ENCODE measurements at places on chromosomes 11 and 22.

DNA sequence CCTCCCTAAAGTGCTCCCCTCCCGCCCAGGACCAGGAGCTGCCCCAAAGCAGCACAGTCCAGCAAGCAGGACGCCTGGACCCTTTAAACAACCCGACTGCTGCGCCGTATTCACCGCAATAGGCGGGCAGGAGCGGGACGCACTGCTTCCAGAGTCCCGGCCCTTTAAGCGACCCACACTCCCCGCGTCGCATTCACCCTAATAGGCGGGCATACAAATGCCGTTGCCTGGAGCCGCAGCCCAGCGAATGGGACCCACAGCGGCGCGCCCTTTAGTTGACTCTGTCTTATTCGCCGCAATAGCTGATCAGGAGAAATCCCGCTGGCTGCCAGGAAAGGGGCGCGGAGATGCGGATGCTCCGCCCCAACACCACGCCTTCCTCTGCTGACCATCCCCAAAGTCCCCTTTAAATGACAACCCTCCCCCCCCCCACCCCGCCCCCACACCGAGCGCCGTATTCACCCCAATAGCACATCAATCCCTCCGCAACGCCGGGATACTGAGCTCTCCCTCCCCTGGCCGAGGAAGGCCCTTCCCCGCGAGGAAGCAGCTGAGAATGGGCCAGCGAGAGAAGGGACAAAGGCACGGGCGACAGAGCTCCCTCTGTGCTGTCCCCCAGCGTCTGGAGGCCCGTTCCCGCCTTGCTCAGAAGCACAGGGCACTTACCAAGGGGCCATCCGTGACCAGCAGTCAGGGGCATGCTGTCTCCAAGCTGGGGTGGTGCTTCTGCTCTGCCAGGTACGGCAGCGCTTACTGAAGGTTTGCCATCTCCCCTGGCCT lies 4.7 kb downstream of the OSBPL5 start:
- no peak for DNase-seq

DNA sequence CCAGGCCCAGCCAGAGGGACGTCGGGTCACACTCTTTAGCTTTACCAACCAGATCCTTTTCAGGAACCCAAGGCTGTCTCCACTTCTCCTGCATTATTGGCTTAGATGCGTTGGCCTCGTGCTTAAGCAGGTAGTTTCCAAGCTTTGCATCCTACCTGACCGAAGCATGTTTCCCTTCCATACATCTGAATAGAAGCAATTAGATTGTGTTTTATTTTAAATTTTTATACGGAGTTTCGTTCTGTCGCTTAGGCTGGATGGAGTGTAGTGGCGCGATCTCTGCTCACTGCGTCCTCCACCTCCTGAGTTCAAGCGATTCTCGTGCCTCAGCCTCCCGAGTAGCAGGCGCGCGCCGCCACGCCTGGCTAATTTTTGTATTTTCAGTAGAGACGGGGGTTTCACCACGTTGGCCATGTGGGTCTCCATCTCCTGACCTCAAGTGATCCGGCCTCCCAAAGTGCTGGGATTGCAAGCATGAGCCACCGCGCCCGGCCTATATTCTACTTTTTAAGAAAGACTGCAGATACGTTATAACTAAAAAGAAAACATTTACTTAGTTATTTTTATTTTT lies 677 bp downstream of the DYNC2H1 start:
- DNase-seq = no peak

DNA sequence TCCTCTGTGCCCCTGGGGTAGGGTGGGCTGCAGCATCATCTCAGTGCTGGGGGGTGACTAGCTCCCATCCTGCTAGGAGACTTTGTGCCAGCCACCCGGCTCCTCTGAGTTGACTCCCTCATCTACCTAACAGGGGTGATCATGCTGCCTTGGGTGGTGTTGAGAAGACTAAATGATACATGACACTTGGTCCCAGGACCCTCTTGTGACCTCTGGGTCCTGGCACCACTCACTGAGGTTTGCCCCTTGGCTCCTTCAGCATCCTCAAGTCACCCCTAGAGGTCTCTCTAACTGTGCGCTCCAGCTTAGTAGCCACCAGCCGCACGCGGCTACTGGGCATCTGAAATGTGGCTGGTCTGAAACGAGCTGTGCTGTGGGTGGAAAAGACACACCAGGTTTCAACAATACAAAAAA lies 72.1 kb downstream of the LRRC32 start:
- DNase-seq = peak; percentile 56

- no peak for DNase-seq
These were observed 30.1 kb downstream of the ANO1 start for GRCh38 chr11:70108250-70108649.

DNA sequence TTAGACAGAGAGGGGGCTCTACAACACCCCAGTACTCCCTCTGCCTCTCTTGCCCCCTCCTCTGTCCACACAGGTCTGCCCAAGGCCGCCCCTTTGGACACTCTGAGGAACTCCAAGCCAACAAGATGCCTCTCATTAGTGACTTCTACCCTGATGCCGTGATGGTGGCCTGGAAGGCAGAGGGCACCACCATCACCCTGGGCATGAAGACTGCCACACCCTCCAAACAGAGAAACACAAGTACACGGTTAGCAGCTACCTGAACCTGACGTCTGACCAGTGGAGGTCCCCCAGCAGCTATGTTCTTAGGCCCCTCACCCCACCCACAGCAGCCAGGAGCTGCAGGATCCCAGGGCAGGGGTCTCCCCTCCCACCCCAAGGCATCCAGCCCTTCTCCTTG lies 125.1 kb downstream of the MED15 start:
- DNase-seq = no peak

DNA sequence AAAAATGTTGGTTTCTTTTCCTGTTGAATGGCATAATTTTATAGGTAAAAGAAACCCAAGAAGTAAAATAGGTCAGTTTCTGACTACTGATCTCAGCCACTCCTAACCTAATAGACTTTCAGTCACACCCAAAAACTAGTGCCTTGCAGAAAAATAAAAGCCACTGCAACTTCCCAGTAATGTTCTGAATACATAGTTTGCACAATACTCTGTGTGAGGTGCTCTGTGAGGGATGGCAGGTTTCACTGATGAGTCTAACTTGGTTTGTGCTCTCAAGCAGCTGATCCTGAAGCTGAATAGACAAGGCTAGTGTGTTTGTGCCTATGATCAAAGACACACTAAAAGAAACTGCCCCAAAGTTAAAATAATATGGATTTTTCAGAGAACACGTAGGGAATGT lies 758.3 kb downstream of the NELL1 start:
- no peak for DNase-seq

- DNase-seq = no peak
These were observed 104.4 kb downstream of the ZBTB16 start for GRCh38 chr11:114163830-114164401.

GRCh38 chr11:120859552-120860295 lies 164.2 kb upstream of the TBCEL start:
- DNase-seq = no peak

DNA sequence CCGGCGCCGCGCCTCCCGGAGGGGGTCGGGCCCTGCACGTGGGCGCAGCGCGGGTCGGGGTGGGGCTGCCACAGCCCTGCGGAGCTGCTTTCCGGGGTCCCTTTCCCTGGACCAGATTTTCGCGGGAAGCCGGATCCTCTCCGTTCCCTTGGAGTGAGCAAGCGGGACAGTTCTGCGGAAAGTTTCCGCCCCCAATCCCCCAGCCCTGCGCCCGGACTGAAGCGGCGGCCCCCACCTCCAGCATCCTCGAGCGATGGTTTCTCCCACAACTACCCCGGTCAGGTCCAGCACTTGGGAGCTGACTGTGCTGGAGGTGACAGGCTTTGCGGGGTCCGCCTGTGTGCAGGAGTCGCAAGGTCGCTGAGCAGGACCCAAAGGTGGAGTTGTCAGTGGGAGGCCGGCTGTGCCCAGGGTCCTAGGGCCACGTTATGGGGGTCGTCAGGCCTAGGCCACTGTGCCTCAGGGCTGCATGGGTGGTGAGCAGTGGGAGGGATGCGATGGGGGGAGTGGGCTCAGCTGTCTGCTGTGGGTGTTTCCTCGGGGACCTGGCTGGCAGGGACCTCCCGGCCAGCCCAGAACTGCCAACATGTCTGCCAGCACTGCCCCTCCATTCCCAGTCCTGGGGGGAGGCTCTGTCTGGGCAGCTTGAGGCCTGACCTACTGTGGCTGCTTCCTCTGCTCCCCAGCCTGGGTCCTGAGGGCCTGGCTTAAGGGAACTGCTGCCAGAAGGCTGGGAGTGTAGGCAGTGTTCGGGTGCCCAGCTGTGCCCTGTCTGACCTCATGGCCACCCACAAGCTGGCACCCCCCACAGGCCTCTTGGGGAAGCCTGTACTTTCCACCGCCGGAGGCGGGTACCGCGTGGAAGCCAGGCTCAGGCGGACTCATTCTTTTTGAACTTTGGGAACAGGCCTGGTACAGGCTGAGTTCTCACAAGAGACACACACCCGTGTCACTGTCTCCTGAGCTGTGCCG lies 726 bp downstream of the ST3GAL4 start:
- DNase-seq = peak; percentile 40

GRCh38 chr11:126588630-126589491 lies 233.4 kb downstream of the ST3GAL4 start:
- DNase-seq = no peak

GRCh38 chr22:26837784-26838470 lies 180.5 kb downstream of the MIAT start:
- DNase-seq = no peak

- DNase-seq = no peak
These were observed 29.8 kb downstream of the NUP98 start for GRCh38 chr11:3767536-3767935.

DNA sequence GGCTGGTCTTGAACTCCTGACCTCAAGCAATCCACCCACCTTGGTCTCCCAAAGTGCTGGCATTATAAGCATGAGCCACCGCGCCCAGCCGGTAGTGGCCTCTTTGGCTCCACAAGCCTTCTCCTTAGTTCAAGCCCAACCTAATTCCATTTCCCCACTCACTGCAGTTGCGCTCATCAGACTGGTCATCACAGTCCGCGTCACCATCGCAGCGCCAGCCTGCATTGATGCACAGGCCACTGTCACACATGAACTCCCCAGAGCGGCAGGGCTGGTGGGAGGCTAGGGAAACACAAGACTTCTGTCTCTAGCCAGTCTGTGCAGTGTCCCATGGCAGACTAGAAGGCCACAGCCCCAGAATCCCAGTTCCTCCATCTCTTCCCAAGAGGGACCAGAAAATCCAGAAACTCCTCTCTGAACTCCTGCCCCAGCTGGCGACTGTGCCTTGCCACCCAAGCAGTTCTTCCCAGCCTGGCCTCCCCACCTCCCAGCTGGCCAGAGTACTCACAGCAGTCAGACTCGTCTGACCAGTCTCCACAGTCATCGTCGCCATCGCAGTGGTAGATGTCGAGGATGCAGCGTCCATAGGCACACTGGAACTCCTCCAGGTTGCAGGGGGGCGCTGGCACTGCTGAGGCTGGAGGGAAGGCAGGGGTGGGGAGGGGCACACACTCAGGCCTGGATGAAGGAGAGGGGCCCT lies 19.8 kb downstream of the LRP4 start:
- no peak for DNase-seq

DNA sequence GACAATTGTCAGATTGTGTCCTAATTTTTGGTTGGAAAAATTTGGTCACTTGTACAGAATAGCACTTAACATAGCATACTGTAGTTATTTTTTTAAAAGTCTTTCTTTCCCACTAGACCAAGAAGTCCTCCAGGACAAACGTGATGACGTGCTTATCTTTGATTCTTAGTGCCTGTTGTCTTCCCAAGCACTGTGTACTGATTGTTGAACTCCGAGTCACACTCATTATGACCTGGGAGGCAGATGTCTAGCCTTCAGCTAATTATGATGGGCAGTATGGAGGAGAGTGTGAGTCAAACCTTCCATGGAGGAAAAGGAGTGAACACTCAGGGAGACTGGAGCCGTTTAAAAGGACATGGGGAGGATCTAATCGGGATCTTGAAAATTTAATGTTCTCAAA lies 119.8 kb downstream of the SPON1 start:
- no peak for DNase-seq

DNA sequence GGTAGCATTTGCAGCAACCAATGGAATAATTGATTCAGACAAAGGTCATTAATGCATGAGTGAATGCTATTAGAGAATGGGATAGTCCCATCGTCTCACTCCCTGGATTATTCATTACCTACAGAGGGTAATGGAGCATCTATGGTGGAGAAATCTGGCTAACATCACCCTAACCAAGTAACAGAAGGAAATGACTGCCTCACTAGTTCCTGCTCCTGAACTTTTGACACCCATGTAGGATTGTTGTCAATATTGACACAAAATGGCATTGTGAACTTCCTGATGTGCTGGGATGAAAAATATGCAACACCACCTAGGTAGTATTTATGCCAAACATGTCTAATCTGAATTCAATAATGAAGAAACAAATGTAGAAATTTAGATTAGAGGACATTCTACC lies 44.0 kb upstream of the KIRREL3 start:
- DNase-seq = no peak

- no peak for DNase-seq
These were observed 23.6 kb downstream of the JRKL start for GRCh38 chr11:96413408-96413807.

DNA sequence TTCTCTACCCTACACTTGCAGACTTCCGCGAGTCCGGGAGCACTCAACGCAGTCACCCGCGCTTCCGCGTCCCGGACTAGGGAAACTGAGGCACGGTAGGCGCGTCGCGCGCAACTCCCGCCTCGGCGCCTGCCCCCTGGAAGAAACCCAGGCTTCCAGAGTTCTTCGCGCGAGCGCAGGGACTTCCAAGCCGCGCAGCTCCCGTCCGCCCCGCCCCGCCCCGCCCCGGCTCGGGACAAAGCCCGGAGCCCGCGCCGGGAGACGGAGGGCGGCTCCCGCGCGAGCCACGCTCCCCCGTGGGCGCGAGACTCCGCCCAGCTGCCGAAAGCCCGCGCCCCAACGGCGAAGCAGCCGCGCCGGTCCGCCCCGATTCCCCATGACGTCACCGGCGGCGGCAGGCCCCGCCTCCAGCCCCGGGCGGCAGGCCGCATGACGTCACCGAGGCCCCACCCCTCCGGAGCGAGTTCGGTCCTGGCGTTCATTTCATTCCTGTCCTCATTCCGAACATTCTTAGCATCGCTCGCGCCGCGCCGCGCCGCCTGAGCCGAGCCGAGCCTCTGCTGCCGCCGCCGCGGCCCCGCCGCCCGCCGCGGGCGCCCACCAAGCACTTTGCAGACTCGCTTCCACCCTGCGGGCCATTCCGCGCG lies at the start of gene TEAD1:
Gene TEAD1 (plus strand): TSS at position 498 of the 647 bp plus-strand sequence.
- no peak for DNase-seq
